ENCODE measurements at places on chromosomes 6 and 20.

DNA sequence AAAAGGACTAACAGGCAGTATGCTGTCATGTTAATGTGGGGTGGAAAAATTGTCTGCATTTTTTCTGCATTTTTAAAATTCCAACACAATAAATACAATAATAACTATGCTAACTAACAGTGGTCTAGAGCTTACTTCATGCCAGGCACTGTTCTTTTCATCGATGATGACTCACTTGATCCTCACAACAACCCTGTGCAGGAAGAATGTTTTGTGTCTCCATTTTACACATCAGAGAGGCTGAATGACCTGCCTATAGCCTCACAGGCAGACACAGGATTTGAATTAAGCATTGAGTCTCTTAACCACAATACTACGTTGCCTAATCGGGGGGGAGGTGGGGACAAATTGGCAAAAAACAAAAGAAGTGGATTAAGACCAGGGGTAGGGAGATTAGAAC lies 26.9 kb upstream of the FANCE start:
- DNase-seq: no peak

DNA sequence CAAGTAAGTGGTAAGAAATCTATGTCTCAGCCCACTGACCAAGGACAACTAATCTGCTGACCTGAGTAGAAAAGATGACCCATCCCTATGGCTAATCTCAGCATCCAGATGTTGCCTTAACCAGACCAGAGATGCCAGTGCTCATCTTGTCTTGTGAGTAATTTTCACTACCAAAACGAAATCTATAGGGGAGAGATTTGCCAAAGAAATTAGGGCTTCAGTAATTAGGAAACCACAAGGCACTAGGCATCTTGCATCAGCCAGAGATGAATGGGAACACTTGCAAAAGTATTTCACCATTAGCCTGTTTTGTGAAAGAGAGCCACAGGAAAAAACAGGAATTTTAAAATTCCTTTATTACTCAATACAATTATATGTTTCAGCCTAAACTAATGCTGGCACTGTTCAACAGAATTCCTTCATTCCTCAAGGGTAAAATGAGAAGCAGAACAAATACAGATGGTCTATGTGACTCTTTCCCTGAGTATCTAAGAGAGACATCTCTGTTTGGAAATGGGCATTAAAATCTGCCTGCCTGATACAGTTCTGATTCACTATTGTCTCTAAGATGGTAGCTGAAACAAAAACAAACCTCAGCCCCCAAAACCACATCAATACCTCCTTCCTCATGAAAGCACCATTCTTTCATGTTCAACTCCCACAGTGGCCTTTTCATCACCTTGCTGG lies 87.8 kb downstream of the GMDS start:
- peak; percentile 8 for DNase-seq

GRCh38 chr6:47357827-47358226 lies 48.1 kb upstream of the TNFRSF21 start:
- no peak for DNase-seq

DNA sequence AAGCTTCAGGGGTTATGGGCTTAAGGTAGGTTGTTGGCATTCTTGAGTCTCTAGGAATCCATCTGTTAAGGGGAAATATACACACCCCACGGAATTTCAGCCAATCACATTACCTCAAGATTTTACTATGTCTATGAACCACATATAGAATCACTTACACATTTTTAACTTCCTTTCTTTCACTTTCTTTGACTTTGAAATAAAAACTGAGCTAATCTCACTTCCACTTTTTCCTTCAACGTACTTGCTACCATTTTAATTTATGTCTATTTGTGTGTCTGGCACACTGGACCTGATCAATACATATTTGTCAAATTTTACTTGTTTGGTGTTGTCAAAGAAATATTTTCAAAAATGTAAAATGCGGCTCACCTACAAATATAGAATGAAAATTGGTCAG lies 545.4 kb upstream of the JAG1 start:
- DNase-seq: no peak

- peak; percentile 41 for DNase-seq
These were observed 111.0 kb upstream of the TFAP2D start for GRCh38 chr6:50602292-50602691.

Measured in activated CD4-positive, alpha-beta T cell treated with anti-CD3 and anti-CD28 coated beads, Interleukin-2, amount 50 U/mL, for 16 hours (primary cell).